ENCODE measurements at places on chromosomes 7 and 10.

DNA sequence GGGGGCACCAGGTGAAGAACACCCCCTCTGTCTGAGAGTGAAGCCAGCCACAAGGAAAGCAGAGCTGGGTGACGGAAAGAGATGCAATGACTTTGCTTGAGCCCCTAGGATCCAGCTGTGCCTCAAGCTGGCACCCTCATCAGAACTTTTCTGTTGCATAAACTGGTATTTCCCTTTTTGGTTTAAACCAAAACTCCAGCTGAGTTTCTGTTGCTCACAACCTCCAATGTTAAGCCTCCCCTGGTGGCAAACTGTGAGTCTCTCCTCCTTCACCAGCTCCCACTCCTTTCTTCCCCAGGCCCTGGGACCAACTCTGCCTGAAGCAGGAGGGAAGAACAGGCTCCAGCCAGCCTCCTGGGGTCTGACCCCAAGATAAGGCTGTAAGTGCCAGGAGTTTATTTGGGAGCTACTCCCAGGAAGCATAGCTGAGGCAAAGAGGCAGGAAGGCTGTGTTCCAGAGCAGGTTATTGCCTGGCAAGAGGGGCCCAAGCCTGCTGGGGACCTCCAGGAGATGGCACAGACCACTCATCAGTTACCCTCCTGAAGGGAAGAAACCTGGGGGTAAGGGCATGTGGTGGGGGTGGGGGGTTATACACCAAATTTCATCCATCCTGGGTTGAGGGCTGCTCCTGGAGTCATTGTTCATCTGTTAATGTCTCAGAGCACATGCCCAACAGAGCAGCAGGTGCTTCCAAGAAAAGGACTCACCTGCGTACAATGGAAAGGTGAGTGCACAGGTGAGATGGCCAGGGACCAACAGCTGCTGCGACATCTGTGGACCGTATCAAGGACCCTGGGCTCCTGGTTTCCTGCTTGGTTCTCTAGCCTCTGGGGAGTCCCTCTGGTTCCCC is 73.3 kb upstream of the NANOS1 start:
- no peak for DNase-seq

DNA sequence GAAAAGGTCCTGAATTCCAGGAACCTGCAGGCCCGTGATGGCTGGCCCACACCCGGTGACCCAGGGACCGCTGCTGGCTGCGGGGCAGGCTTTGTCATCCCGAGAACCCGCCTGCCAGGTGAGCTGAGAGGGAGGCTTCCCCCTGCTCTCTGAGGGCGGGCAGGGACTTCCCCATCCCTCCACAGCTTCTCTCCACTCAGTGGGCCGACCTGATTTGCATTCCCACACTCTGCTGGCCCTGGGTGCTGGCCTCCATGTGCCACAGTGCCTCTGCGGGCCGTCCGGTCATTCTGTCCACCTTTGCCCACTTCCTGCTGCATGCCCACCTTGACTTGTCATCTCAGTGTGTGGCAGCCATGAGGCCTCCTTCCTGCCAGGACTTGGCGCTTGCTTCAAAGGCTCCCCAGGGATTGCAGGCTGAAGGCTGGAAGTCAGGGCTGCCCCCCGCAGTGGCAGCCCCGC is 35.3 kb downstream of the PALD1 start:
- DNase-seq: no peak

DNA sequence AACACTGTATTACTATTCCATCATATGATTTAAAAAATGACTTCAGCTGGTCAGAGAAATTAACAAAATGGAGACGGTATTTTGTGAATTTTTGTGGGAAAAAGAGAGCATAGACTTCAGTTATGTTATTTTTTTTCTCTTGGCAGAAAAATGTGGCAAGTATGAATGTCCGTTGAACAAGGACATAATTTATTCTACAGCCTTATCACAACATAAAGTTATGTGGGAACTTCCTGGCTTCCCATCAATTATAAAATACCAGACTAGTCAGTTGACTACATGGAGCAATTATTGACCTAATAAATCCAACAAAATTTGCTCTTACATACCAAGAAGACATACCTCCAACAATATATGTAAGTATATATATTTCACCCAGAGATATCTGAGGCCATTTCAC is 88.6 kb upstream of the PPP1R3A start:
- DNase-seq: no peak

DNA sequence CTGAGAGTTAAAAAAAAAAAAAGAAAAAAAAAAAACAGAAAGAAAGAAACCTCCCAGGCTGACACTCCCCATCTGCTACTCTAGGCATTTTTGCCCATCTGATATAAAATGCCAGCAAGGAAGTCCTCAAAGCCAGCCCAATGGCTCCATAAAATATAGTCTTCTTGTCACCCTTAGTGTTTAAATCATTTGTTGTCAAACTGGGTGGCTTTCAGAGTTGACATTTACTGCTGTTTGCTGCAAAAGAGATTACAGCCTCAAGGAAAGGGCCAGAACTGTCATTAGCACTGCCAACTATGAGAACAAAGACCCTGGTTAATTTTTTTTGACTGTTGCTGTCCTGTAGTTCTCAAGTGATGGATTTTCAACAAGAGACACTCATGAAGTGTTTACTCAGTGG is 86.5 kb downstream of the TRIL start:
- no peak for DNase-seq

- no peak for DNase-seq
Measured at GRCh38 chr10:88121361-88121760, 257.9 kb downstream of the PTEN start.

DNA sequence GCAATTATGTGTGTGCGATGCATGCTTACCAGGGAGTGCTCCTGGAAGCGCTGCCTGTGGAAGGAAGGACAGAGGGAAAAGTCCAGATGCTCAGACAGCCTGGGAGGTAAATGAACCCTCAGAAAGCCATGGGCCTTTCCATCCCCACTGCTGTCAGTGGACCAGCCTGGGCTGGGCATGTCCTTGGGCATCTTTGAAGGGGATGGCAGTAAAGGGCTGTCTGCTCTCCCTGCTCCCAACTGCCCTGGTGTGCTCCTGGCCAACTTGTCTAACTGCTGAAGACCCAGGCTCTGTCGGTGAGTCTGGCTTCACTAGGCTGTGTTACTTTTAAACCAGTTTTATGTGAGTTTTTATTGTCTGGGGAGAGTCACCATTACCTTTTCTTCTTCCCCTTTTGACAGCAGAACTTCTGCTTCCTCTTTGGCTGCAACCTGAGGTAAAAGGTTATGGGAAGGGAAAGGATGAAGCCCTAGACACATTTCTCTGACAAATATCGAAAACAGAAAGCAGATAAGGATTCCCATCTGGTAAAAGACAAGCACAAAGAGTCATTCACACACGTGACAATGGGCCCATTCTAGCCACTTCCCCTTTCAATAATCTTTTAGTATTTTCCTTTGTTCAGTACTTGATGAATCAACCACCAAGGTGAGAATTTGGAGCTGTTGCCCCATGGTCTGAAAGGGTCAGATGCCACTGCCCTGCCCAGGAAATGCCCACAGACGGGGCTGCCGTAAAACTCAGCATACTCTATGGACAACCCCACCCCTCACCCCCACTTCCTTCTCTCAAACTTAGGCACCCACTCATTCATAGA is 27.6 kb upstream of the PIK3AP1 start:
- no peak for DNase-seq

DNA sequence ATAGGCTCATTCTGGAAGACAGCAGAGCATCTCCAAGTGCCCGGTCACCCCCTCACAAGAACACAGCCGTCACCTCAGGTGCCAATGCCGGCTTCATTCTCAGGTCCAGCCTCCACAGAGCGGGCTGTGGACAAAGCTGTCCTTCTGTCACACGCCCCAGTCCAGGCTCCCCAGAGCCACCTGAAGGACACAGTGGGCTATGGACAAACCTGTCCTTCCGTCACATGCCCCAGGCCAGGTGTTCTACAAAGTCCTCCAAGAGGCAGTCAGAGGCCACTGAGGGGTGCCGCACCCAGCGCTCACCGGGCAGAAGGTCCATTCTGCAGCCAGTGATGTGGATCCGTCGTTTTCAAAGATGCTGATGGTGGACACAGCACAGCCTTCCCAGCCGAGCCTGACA is 173.2 kb upstream of the PPP2R2D start:
- no peak for DNase-seq

GRCh38 chr10:13719425-13719824 is 132.7 kb downstream of the PRPF18 start:
- DNase-seq: no peak

Measured in ovary (tissue), 10 donors.